ENCODE measurements at places on chromosomes 5 and 9. TPM values are rescaled to one million over a fixed set of nuclear protein-coding genes. Genes with fewer than 3 reads are reported as not detected.

Gene PCDHB16
- 0.66 TPM for total RNA-seq

DNA sequence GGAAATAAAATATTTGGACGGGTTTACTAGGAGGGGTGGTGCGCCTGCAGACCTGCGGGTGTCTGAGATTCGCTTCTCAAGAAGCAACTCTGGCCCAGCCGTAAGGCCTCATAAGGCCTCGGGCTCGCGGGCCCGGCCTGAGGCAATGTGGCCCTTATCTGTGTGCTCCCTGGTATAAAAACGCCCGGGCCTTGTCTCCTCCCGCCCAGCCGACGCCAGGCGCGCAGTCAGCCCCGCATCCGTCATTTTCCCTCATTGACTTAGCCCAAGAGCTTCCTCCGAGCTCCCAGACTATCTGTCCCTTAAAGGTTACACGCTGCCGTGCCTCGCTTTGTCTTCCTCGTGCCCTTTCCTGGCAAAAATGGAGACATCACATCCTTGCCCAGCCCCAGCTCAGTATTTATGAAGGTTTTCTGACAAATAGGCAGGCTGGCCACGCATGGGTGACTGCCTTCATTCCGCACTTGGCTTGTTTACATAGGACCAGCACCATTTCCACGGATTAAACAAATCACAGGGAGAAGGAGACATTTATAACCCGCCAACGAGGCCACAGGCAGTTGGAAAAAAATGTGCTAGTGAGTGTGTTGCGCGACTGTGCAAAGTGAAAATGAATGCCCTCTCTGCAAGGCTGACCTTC lies 74.5 kb upstream of the TBCA start:
- peaks cover 6% of the 10 kb centered on the region for H3K36me3 ChIP-seq
- no peak overlapping the region for H3K27ac ChIP-seq
- H3K4me3 ChIP-seq = no peak overlapping the region
- no peak for DNase-seq

DNA sequence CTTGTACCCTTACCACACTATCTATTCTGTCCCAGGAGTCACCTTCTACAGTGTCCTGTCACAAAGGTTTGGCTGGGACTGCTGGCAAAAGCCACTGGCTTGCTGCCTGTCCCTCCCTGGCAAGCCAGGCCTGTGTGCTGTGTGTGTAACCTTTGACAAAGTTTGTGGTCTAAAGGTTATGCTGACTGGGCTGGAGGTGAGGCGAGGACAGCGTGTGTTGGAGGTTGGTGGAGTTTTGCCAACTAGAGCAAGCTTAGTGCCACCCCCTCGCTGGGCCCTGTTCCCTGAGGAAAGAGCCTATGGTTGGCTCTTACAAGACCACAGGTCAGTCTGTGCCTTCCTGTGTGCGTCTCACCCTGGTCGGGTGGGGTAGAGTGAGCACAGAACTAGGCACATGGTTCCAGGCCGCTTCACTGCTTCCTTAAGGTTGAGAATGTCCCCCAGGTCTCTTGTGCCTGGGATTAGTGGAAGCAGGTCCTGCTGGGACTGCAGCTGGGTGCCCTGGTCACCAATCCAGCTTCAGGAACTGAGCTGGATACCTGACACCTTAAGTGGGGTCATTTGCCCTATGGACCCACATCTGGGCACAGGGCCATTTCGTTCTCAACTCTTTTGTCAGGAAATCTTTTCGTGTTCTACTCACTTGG lies 152.2 kb downstream of the GADD45G start:
- H3K27ac ChIP-seq = no peak overlapping the region
- DNase-seq = no peak
- no peaks in the 10 kb centered on the region for H3K4me1 ChIP-seq
- no peak overlapping the region for H3K4me3 ChIP-seq

- peaks cover 28% of the 10 kb centered on the region for H3K36me3 ChIP-seq
- no peaks in the 10 kb centered on the region for H3K27me3 ChIP-seq
- no peak overlapping the region for H3K27ac ChIP-seq
Observed at GRCh38 chr9:109320331-109320741, 523 bp downstream of the EPB41L4B start.

- no peak within 1 kb of the TSS for H3K4me3 ChIP-seq
- peaks cover 4% of the 10 kb centered on the region for H3K36me3 ChIP-seq
- DNase-seq = no peak
- no peak within 1 kb of the TSS for H3K27ac ChIP-seq
- H3K4me1 ChIP-seq = peaks cover 10% of the 10 kb centered on the region
Observed at GRCh38 chr5:36066540-36067210, at the start of gene UGT3A2. UGT3A2 (minus strand) TSS chr5:36066882; CDS start chr5:36066789, 93 bp downstream.

Gene TAF1L
- not detected for total RNA-seq

Gene WDR38
- total RNA-seq = not detected

GRCh38 chr5:72006361-72006760 lies 100.9 kb upstream of the MAP1B start:
- no peaks in the 10 kb centered on the region for H3K27me3 ChIP-seq
- no peaks in the 10 kb centered on the region for H3K36me3 ChIP-seq
- no peak overlapping the region for H3K27ac ChIP-seq
- no peak for DNase-seq

- H3K27ac ChIP-seq = no peak overlapping the region
- no peak for DNase-seq
- H3K4me3 ChIP-seq = no peak overlapping the region
- H3K4me1 ChIP-seq = no peaks in the 10 kb centered on the region
Observed at GRCh38 chr5:3432135-3432534, 163.5 kb upstream of the IRX1 start.

DNA sequence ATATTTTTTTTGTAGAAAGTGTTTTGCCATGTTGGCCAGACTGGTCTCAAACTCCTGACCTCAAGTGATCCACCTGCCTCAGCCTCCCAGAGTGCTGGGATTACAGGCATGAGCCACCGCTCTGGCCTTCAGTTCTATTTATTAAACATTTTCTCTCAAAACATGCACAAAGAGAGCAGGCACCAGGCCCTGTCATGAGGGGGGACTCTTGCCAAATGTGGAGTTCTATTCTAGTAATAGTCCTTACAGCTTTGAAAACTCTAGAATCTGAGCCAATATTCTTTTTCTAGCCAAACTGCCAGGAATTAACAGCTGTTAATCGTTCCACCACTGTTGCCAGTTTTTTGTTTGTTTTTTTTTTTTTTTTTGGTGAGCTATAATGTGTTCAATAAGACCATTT lies 124.6 kb downstream of the TARS1 start:
- no peaks in the 10 kb centered on the region for H3K4me1 ChIP-seq
- no peaks in the 10 kb centered on the region for H3K36me3 ChIP-seq
- no peak overlapping the region for H3K27ac ChIP-seq
- DNase-seq = no peak
- H3K4me3 ChIP-seq = no peak overlapping the region

- H3K36me3 ChIP-seq = peaks cover 24% of the 10 kb centered on the region
- H3K27ac ChIP-seq = peak overlapping the region; percentile 70
- H3K4me1 ChIP-seq = peaks cover 7% of the 10 kb centered on the region
Observed at GRCh38 chr9:105244734-105245028, 230 bp downstream of the SLC44A1 start.

Gene OR1J2
- total RNA-seq = not detected

- no peaks in the 10 kb centered on the region for H3K36me3 ChIP-seq
- no peaks in the 10 kb centered on the region for H3K4me1 ChIP-seq
Observed at GRCh38 chr5:170353961-170354360, 35.2 kb downstream of the KCNMB1 start.

GRCh38 chr9:127608104-127608966 lies 3.7 kb upstream of the STXBP1 start:
- peak overlapping the region; percentile 97 for H3K4me3 ChIP-seq
- peaks cover 5% of the 10 kb centered on the region for H3K4me1 ChIP-seq
- H3K27ac ChIP-seq = no peak overlapping the region
- peaks cover 21% of the 10 kb centered on the region for H3K27me3 ChIP-seq

GRCh38 chr9:121271368-121272341 lies 3.7 kb downstream of the GSN start:
- no peak overlapping the region for H3K27ac ChIP-seq
- H3K36me3 ChIP-seq = peaks cover 29% of the 10 kb centered on the region
- no peak overlapping the region for H3K4me3 ChIP-seq
- peaks cover 22% of the 10 kb centered on the region for H3K4me1 ChIP-seq
- no peak for DNase-seq

DNA sequence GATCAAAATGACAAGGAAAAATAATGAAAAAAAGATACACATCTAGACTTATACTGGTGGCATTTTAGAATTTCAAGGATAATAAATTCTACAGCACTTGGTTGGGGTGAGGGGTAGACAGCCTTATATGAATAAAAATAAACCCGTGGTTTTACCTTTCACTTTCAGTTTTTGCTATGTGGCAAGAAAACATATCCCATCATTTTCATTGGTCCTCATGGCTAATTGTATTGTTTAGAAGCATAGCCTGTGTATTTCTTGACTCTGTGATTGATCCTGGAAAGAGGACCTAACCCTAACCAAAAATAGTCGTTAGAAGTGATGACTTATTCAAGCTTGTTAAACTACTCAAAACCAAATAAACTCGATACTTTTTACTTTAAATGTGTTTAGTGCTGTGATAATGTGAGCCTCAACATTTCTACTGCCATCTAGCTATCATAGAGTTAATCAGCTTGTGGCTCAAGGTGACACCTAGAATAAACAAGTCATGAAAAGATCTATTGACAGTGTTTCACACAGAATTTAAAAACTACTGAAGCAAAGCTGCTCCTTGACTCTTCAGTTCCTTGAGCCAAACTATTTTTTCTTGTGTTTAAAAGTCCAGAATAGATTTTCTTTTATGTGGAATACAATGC lies 153.3 kb upstream of the IZUMO3 start:
- H3K27ac ChIP-seq = no peak overlapping the region
- no peak overlapping the region for H3K4me3 ChIP-seq
- no peaks in the 10 kb centered on the region for H3K27me3 ChIP-seq
- DNase-seq = no peak

Gene TAF11L2
- not detected for total RNA-seq

GRCh38 chr9:36898431-36899020 lies 135.5 kb downstream of the PAX5 start:
- peaks cover 3% of the 10 kb centered on the region for H3K36me3 ChIP-seq
- no peak overlapping the region for H3K27ac ChIP-seq
- DNase-seq = no peak
- H3K4me1 ChIP-seq = no peaks in the 10 kb centered on the region

Gene SPINK7
- not detected for total RNA-seq

DNA sequence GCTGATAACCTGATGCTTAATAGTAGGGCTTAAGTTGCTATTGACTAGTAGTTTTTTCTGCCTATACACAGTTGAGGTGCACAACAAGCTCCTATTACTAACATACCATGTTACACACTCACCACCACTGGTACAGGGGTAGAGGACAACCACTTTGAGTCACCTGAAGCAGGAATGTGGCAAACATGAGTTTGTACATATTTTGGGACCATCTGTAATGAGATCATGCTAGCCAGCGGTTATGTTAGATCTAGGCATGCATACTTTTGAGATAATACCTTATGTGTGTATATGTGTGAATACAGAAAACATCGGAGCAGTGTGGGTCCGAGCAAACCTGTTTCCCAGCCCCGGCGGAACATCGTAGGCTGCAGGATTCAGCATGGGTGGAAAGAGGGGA lies 72.8 kb upstream of the NXNL2 start:
- H3K36me3 ChIP-seq = no peaks in the 10 kb centered on the region
- H3K27me3 ChIP-seq = no peaks in the 10 kb centered on the region

DNA sequence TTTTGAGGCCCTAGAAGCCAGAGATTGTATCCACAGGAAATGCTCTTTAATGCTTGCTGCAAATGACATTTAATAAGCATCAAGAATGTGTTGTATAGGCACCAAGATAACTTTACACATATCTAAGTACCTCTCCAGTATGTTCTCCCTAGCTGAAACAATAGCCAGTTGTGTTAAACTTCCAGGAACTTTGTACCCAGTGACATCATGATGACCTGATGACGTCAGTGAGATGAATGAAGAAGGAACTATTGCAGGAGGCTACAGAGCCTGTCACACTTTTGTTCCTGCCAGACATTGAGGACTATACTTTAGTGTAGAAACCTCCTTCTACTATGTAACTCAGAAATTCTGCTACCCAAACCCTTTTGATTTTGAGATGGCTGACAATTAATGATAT lies 129.8 kb downstream of the CD180 start:
- no peaks in the 10 kb centered on the region for H3K27me3 ChIP-seq
- H3K4me1 ChIP-seq = peaks cover 16% of the 10 kb centered on the region
- no peak overlapping the region for H3K4me3 ChIP-seq

GRCh38 chr9:134476942-134477335 lies 150.7 kb downstream of the RXRA start:
- no peak overlapping the region for H3K4me3 ChIP-seq
- H3K4me1 ChIP-seq = no peaks in the 10 kb centered on the region
- H3K27me3 ChIP-seq = no peaks in the 10 kb centered on the region
- no peak overlapping the region for H3K27ac ChIP-seq
- DNase-seq = no peak

GRCh38 chr5:1799110-1799601 lies 481 bp downstream of the MRPL36 start:
- H3K27me3 ChIP-seq = no peaks in the 10 kb centered on the region
- peaks cover 8% of the 10 kb centered on the region for H3K4me1 ChIP-seq
- H3K4me3 ChIP-seq = peak overlapping the region; percentile 95

DNA sequence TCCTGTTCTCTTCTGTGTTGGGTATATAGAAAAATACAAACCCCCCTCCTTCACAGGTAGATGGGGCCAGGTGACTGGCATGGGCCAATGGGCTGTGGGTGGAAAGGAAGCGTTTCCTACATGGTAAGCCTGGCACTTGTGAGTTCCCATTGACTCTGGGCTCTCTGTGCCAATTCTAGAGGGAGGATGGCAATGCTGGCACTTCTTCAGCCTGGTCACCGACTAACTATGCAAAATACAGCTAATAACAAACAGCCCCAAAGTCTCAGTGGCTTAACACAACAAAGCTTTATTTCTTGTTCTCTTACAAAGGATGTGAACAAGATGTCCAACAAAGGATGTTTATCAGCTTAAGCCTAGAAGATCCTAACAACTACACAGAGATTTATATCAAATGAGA lies 258.1 kb downstream of the SYK start:
- no peaks in the 10 kb centered on the region for H3K27me3 ChIP-seq
- H3K4me1 ChIP-seq = peaks cover 40% of the 10 kb centered on the region
- DNase-seq = no peak
- no peaks in the 10 kb centered on the region for H3K36me3 ChIP-seq

DNA sequence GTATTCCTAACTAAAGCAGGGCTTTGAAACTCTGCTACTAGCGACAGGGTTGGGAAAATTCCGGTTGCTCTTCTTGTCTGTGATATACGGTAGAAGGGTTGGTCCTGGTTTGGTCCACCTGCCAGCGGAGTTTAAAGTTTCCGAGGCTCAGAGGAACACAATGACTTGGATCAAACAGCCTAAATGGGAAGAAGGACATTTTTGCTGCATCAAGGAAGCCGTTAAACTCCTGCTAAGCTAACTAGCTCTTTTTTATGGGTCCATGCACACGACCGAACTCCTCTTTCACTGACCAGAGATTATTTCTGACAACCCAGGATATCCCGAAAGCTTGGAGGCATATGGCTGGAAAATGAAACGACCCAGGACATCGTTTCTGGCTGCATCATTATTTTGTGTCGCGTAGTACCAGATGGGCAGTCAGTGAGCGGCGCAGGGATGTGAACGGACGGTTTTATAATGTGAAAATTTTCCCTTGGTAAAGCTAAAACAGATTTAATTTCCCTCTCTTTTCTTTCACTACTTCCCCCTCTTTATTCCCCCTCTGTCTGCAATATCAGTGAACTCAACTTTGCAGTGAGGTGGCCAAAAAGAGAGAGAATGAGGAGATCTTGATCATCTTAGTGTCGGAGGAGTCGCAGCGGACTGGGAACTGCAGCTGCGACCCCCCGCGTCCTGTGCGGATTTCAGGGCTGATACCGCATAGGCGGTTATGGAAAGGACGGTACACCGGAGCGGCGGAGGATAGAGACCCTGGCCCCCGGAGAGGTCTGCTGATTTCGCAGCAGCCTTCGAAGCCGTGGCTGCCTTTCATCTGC lies at the start of gene LURAP1L:
LURAP1L (plus strand) TSS at position 160 of the 818 bp plus-strand sequence. CDS start 696 bp downstream, outside the sequence.
- peaks cover 47% of the 10 kb centered on the region for H3K36me3 ChIP-seq
- peak within 1 kb of the TSS; percentile 91 for H3K27ac ChIP-seq
- H3K4me3 ChIP-seq = peak within 1 kb of the TSS; percentile 99
- peaks cover 27% of the 10 kb centered on the region for H3K4me1 ChIP-seq

Gene MTREX
- 79.0 TPM for total RNA-seq
